HFFc6 (cell line): ENCODE measurements at places on chromosomes 6 and 20. TPM values are rescaled to one million over a fixed set of nuclear protein-coding genes. Genes with fewer than 3 reads are reported as not detected.

Gene TNNC2
- 0.27 TPM in 1 of 3 replicates, not detected in the others for total RNA-seq

DNA sequence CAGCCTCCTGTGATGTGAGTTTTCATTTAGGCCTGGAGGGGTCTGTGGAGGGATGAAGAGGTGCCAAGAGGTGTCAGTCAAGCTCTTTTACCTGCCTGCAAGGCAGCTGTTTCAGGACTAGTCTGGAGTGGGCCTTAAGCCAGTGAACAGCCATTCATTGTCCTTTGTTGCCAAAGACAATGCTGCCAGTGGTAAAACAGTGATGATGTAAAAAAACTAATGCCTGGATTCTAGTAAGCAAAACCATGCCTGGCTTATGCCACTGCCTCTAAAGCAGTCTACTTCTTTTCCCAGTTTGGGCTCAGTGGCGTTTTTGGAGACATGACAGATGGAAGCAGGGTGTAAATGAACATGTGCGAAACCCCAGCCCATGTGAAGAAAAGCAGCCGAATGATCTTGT is 93.5 kb upstream of the KCNK16 start:
- H3K27ac ChIP-seq: no peak overlapping the region
- no peaks in the 10 kb centered on the region for H3K36me3 ChIP-seq
- H3K4me3 ChIP-seq: no peak overlapping the region
- no peaks in the 10 kb centered on the region for H3K4me1 ChIP-seq
- no peak for DNase-seq
- no peaks in the 10 kb centered on the region for H3K27me3 ChIP-seq

GRCh38 chr6:56348578-56348977 is 101.2 kb upstream of the COL21A1 start:
- peak overlapping the region; percentile 45 for H3K4me3 ChIP-seq
- peak overlapping the region; percentile 82 for H3K27ac ChIP-seq
- H3K36me3 ChIP-seq: peaks cover 21% of the 10 kb centered on the region
- peaks cover 4% of the 10 kb centered on the region; the same call in 1 of the 2 replicates for H3K27me3 ChIP-seq
- peaks cover 63% of the 10 kb centered on the region for H3K4me1 ChIP-seq

GRCh38 chr6:21639316-21639715 is 45.8 kb downstream of the SOX4 start:
- no peak for DNase-seq
- H3K4me1 ChIP-seq: peaks cover 12% of the 10 kb centered on the region
- H3K4me3 ChIP-seq: no peak overlapping the region
- peaks cover 2% of the 10 kb centered on the region; the same call in 1 of the 2 replicates for H3K27me3 ChIP-seq

DNA sequence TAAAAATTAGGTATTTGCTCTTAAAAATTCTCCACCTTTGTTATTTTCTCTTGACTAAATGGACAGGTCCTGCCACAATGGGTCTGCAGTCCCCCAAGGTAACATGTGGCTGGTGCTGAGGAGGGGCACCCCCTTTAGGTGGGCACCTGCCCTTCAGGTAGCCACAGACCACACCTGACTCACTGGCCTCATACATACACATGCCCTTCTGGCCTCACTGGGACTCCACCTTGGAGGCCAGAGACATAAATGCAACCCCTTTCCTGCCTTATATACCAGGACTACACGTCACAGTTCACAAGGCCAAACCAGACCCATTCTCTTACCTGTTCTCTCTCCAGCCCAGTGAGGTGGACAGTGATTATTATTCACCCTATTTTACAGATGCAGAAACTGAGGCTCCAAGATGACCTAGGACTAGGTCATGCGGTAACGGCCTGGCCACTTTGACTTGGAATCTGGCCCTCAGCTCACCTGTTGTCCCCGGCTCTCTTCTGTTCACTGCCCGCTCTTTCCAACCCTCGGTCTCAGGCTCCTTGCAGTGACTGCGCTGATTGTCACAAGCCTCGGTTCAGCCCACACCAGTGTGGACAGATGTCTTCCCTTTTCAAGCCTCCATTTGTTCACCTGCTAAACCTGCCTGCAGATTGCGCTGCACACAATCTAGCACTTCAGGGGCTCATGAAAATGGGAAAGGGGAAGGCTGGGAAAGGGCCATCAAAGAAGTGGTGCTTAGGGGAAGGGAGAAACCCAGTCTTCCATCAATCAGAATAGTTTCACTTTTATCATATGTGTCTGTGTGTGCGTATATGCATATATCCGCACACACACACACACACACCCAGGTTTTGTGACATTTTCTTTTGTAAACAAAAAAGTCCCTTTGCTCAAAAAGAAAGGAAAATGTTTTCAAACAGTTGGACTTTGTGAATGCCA is 121.7 kb downstream of the BCAS1 start:
- H3K4me3 ChIP-seq: peak overlapping the region; percentile 58
- no peak for DNase-seq
- peaks cover 33% of the 10 kb centered on the region for H3K4me1 ChIP-seq
- H3K27me3 ChIP-seq: no peaks in the 10 kb centered on the region; the same call in 1 of the 2 replicates

GRCh38 chr20:48703511-48704219 is 124.1 kb downstream of the PREX1 start:
- H3K27ac ChIP-seq: no peak overlapping the region
- no peaks in the 10 kb centered on the region for H3K4me1 ChIP-seq
- no peaks in the 10 kb centered on the region for H3K36me3 ChIP-seq
- no peak overlapping the region for H3K4me3 ChIP-seq

DNA sequence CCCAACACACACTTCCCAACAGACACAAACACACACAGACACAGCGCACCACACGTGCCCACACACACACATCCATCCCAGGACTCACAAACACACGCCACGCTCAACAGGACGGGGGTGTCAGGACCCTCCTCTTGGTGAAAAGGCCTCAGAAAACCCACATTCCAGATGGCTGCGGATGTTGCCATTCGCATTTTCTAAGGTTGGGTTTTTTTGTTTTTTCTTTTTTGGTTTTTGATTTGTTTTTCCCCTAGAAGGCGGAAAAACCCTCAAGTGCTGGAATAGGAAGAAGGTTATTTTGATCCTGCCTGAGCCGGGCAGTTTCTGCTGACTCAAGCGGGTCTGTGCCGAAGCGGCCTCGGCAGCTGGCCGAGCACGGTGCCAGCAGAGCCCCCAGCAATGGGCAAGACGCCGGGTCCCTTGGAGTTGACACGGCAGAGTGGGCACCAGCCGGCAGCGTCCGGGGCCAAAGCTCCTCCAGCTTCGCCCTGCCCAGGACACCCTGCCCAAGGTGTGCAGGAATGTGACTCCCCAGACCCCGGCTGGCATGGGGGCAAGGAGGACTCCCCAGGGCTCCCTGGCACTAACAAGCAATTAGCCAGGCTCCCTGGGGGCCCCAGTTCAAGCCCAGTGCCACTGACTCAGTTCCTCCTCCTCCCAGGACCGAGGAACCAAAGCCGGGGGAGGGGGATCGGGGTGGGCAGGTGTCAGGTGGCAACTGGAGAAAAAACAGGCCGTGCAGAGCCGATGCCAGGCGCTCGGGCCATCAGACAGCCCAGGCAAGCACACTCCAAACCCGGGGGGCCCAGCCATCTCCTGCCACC is 40.9 kb upstream of the ZBP1 start:
- no peak overlapping the region for H3K4me3 ChIP-seq
- no peak for DNase-seq
- H3K36me3 ChIP-seq: no peaks in the 10 kb centered on the region
- no peak overlapping the region for H3K27ac ChIP-seq
- peaks cover 3% of the 10 kb centered on the region for H3K27me3 ChIP-seq
- H3K4me1 ChIP-seq: no peaks in the 10 kb centered on the region

DNA sequence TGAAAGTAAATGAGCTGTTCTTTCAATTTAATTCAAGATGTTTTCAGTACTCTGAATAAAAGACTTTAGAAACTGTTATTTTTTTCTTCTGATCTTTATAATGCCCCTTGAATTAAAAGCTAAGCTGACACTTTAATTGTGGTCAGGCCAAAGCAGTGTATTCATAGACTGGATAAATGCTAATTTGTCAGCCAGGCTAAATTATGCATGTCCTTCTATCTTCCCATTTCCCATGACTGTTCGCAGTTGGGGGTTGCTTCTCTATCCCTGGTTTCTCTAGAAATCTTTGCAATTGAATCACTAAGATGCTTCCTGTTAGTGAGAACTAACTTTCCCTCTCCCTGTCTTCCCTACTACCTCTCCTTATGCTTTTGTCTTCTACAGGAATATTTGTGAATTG is 396.2 kb downstream of the RFPL4B start:
- no peaks in the 10 kb centered on the region for H3K27me3 ChIP-seq
- 0 out of 2 replicates have a peak, but pooled peaks cover 5% of the 10 kb centered on the region for H3K4me1 ChIP-seq
- no peak for DNase-seq

GRCh38 chr6:32214126-32214525 is 9.7 kb downstream of the NOTCH4 start:
- no peak for DNase-seq
- no peaks in the 10 kb centered on the region for H3K36me3 ChIP-seq
- no peaks in the 10 kb centered on the region for H3K4me1 ChIP-seq
- H3K4me3 ChIP-seq: no peak overlapping the region
- H3K27me3 ChIP-seq: peaks cover 44% of the 10 kb centered on the region

Gene TRPC4AP
- total RNA-seq: 89.8 to 92.5 TPM (median 90.0 TPM) in 3 replicates

GRCh38 chr20:4406627-4407026 is 315.1 kb upstream of the PRND start:
- peaks cover 14% of the 10 kb centered on the region for H3K4me1 ChIP-seq
- no peak overlapping the region for H3K27ac ChIP-seq
- H3K4me3 ChIP-seq: no peak overlapping the region
- DNase-seq: peak; percentile 77
- H3K36me3 ChIP-seq: no peaks in the 10 kb centered on the region
- H3K27me3 ChIP-seq: no peaks in the 10 kb centered on the region

Gene LPA
- total RNA-seq: not detected in 3 replicates
